ENCODE measurements at places on chromosomes 5 and 9.

DNA sequence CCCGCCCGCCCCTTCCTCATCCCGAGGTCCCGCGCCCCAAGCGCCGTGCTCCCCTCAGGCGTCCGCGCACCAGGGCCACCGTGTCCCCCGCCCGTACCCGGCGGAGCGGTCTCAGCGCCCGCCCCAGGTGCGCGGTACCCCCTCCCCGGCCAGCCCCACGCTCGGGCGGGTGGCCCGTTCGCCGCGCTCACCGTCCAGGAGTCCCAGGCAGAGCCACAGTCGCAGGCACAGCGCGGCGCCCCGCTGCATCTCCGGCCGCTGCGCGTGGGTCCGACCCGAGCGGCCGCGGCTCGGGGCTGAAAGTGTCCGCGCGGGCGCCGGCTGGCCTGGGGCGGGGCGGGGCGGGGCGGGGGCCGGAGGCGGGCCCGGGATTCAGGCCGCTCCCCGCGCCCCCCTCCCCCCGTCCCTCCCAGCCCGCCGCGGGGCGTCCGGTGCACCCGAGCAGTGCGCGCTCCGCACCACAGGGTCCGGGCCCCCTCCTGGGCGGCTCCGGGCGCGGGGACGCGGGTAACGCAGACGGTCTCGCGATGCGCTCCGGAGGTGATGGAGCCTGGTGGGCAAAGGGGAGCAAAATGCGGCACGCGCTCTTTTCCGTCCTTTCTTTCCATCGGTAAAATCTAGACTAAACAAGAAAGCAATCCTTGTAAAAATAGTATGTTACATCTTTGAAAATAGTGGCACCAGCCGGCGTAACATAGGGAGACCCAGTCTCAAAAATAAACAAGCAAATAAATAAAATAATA is at the start of gene FLT4:
TSS of gene FLT4 (minus strand) at position 304 of the 743 bp plus-strand sequence. CDS start at position 249, 55 bp downstream.
- H3K27me3 ChIP-seq: peaks cover 92% of the 10 kb centered on the region
- H3K4me3 ChIP-seq: peak within 1 kb of the TSS; percentile 33
- H3K36me3 ChIP-seq: no peaks in the 10 kb centered on the region

DNA sequence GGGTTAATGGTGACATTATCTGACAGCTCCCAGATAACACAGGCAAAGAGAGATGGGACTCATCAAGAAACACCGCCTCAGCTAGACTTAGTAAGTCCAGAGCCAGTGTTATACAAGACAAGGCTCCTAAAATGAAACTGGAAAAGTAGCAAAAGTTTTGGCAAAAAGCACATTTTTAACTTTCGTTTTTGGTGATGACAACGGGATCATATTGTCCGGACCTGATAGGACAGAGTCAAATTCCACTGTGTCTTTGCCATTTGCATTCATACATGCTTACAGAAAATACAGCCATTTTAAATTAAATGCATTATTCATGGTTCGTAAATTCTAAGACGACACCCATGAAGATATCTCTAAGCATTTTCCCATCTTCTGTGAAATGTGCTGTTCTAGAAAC is 152.1 kb downstream of the CRB2 start:
- H3K27me3 ChIP-seq: no peaks in the 10 kb centered on the region
- H3K4me3 ChIP-seq: no peak overlapping the region
- H3K27ac ChIP-seq: no peak overlapping the region

GRCh38 chr5:111165058-111165457 is 59.1 kb upstream of the CAMK4 start:
- DNase-seq: no peak
- H3K27me3 ChIP-seq: no peaks in the 10 kb centered on the region
- no peak overlapping the region for H3K4me3 ChIP-seq
- no peaks in the 10 kb centered on the region for H3K36me3 ChIP-seq

GRCh38 chr5:159844267-159845121 is 71.8 kb upstream of the ADRA1B start:
- no peak for DNase-seq
- H3K4me1 ChIP-seq: no peaks in the 10 kb centered on the region
- no peak overlapping the region for H3K4me3 ChIP-seq
- H3K27ac ChIP-seq: no peak overlapping the region
- no peaks in the 10 kb centered on the region for H3K36me3 ChIP-seq

DNA sequence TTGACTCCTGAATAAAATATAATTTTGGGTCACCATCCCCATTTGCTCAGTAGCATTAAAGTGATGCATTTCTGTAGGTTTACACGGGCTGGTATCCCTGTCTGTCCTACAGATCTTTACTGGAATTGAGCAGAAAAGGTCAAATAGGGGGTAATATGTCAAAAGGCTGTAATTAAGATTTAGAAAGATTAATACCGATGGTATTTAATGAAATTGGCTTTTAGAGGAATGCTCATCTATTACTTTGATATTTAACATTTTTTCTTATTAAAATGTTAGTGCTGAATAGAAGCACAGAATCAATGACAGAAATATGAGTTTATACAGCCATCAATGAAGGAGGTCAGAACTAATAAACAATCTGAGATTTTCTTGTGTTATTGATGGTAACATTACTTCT is 1762.2 kb upstream of the WWC1 start:
- no peak for DNase-seq
- H3K36me3 ChIP-seq: no peaks in the 10 kb centered on the region
- no peaks in the 10 kb centered on the region for H3K27me3 ChIP-seq
- no peak overlapping the region for H3K27ac ChIP-seq
- H3K4me1 ChIP-seq: no peaks in the 10 kb centered on the region

GRCh38 chr5:177508221-177508611 is 1.4 kb downstream of the DOK3 start:
- DNase-seq: no peak
- no peaks in the 10 kb centered on the region for H3K27me3 ChIP-seq
- no peak overlapping the region for H3K4me3 ChIP-seq
- no peaks in the 10 kb centered on the region for H3K4me1 ChIP-seq
- H3K36me3 ChIP-seq: peaks cover 22% of the 10 kb centered on the region

DNA sequence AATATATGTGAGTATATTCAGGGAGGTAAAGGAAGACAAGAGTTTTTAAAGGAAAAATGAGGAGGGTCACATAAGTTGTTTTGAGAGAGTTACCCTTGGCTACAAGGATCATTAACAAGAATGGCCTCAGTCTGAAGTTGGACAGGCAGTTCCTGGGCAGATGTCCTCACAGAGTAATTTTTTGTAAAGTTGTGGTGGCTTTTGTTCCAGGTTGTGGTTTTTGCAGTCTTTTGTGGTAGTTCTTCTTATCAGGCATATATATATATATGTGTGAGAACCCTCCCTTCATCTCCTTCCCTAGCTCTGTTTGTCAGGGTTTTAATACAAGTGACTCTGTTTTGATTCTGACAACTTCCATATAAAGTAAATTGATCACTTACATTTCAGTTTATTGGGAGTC is 60.0 kb downstream of the CSNK1G3 start:
- H3K4me1 ChIP-seq: no peaks in the 10 kb centered on the region
- no peak overlapping the region for H3K4me3 ChIP-seq
- H3K27me3 ChIP-seq: no peaks in the 10 kb centered on the region
